ENCODE measurements at places on chromosomes 16 and 17.

DNA sequence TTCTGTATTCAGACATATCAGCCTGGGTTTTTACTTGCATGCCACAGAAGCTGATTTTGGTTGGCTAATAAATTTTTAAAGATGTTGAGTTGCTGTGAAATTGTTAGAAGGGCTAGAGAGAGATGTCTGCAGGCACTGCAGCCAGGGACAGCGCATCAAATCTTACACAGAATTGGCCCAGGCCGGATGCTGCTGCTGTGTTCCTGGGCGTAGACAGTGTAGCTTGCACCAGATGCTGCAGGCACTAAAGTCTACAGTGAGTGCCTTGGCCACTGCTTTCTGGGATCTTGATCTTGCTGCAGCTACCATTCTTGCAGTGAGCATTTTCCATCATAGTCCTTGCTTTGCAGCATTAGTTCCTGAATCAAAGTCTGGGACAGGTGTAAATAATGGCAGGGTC is 169.9 kb downstream of the SPECC1 start:
- no peak for DNase-seq

- DNase-seq = no peak
Observed at GRCh38 chr17:14768923-14769322, 468.0 kb downstream of the HS3ST3B1 start.

DNA sequence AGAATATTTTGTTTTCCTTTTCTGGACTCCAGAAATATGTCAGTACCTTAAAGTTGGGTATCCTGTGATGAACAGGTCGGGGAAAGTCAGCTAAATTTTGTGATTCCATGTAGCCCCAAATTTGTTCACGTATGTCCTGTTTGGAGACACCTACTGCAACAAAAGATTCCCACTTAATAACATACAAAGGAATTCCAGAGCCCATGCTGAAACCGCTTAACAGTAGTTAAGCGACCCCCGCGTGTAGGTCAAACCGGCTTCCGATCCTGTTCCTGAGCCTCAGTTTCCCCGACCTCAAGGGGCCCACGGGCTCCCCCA is 477 bp downstream of the MTHFSD start:
- DNase-seq = no peak

DNA sequence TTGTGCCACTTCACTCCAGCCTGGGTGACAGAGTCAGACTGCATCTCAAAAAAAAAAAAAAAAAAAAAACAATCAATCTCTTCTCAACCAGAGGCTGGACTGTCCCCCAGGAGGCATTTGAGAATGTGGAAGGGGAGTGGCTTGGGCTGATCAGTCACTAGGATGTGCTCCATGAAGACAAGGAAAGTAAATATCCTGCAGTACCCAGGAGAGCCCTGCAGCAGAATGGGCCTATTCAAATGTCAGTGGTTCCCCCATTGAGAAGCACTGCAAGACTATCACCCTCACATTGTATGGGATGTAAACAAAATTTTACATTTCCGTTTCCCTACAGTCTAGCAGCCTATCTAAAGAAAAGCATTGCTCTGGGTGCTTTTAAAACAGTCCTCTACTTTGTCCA is 70.3 kb downstream of the DNAH9 start:
- no peak for DNase-seq

- no peak for DNase-seq
Observed at GRCh38 chr17:80272366-80272765, 11.7 kb downstream of the RNF213 start.

DNA sequence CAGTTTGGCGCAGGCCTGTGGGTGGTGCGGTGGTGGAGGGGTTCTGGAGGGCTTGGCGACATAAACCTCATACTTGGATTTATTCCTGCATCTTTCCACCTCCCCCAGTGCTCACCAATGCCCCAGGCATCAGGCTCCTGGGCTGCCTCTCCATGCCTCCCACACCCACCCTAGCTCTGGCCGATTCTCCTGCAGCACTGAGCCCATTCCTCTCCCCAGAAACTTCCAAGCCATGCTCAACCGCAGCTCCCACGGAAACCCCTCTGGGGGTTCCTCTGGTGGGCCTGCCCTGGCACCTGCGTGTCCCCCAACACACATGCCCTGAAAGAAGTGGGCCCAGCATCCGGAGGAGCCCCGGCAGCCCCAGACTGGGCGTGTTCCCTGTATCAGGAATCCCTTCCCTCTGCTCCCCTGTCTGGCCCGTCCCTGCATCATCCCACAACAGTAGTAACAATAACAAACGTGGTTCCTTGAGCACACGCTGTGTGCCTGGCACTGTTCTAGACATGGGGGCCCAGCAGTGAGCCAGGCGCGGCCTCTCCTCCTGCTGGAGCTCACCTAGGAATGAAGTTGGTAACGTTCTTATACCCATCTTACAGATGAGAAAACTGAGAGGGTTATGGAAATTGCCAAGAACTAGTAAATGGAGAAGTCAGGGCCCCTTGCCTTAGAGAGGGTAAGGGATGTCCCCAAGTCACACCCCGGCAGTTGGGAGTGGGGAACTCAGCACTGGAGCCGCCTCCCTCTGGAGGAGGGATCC is 2.3 kb downstream of the PRSS21 start:
- DNase-seq = no peak

DNA sequence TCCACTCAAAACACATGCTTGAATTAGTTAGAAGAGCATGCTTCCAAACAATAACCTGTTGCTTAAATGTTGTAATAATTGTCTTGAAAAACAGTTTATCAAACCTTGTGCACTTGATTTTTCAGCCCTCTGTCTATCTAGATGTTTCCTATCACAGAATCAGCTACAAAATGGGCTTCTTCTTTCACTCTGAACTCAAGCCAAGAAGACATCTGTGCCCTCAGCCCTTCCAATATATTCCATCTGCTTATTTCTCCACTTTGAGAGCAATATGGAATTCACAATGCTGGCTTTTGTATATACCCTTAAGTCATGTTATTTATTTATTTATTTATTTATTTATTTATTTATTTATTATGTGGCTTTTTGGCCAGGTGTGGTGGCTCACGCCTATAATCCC is 234.2 kb downstream of the TOX3 start:
- DNase-seq = no peak

GRCh38 chr17:54694287-54694887 is 206.3 kb upstream of the TOM1L1 start:
- no peak for DNase-seq

DNA sequence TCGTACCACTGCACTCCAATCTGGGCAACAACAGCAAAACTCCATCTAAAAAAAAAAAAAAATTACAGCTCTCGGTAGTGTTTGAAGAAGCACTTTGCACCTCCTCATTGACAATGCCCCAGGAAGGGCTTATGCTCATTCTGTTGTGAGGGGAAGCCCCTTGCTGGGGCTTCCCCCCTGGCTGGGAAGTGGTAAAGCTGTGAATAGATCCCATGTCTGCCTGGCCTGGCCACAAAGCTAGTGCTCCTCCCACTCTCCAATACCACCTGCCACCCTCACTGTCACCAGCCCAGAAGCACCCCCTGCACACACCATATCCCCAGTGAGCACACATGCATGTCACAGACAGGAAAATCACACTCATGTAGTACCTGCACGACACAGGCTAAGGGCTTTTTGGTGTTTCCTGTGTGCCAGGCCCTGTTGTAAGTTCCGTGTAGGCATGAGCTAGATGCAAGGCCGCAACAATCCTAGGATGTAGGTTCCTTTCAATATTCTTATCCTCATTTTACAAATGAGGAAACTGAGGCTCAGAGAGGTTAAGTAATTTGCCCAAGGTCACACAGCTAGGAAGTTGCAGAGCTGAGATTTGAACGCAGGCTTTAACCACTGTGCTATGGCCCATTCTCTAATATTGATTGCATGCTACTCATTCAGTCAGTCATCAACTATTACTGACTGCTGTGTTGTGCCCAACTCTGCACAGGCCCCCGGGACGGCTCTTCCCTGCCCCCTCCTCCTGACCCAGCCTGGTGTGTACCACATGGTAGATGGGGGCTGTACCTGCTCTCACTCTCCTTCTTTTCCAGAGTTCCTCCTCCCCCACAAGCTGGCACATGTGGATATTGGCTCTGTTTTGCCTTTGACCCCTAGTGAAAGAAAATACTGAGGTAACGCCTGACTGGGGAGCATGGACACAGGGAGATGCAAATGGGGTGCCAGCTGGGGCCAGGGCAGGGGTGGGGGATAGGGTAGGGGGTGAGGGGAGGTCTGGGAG is 11.9 kb upstream of the COL1A1 start:
- DNase-seq = no peak
